ENCODE measurements at places on chromosomes 16 and 17. TPM values are rescaled to one million over a fixed set of nuclear protein-coding genes. Genes with fewer than 3 reads are reported as not detected.

Gene MMP25
- total RNA-seq, result under 0.01 TPM

DNA sequence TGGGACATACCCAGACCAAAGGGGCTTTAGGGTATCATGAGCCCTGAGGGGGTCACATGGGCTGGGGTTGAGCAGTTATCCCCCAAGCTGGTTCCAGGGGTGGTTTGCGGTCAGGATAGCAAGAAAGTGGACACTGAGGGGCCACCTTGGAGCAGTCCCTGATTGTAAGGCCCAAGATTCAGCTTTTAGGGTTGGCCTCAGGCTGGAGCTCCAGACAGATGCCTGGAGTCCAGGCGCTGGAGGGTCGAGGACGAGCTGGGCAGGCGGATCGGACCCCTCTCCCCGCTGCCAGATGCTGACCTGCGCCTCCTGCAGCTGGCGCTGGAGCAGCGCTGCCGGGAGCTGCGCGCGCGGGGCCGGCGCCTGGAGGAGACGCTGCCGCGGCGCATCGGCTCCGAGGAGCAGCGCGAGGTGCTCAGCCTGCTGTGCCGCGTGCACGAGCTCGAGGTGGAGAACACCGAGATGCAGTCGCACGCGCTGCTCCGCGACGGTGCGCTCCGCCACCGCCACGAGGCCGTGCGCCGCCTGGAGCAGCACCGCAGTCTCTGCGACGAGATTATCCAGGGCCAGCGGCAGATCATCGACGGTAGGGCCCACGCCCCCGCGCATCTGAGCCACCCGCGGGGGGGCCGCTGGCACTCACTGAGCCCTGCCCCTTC is 10.0 kb downstream of the BTBD17 start:
- no peak for DNase-seq

Gene HNF1B
- total RNA-seq, result not detected

DNA sequence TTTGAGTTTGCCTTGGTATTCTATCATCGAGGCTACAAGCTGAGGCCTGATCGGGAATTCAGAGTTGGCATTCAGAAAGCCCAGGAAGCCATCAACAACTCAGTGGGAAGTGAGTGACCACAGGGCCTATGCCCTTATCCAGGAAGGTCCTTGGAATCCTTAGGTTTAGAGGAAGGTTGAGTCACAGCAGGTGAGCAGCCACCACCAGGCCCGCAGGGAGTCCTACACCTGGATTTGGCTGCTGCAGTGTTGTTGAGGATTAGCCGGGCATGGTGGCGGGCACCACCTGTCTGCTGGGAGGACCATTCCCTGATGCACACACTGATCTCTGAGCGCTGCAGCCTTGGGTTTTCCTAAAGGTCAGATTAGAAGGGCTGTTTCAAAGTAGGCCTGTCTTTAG is 5.2 kb downstream of the ODAD4 start:
- DNase-seq, result no peak

Gene ABAT
- 2.0 TPM for total RNA-seq

DNA sequence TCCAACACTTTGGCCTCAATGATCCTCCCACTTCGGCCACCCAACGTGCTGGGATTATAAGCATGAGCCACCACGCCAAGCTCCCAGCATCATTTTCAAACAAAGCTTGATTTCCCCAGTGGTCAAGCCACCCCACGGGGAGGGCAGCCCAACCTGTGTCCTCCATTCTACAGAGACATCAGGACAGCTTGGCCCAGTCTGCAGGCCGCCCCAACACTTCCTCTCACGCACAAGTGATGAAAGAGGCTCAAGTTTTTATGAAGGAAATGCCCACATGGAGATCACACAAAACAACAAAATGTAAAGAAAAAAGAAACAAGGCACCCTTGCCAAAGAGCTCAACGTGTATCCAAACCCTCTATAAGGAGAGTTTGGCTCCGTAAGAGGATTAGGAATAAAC is 112.4 kb downstream of the XYLT1 start:
- no peak for DNase-seq

DNA sequence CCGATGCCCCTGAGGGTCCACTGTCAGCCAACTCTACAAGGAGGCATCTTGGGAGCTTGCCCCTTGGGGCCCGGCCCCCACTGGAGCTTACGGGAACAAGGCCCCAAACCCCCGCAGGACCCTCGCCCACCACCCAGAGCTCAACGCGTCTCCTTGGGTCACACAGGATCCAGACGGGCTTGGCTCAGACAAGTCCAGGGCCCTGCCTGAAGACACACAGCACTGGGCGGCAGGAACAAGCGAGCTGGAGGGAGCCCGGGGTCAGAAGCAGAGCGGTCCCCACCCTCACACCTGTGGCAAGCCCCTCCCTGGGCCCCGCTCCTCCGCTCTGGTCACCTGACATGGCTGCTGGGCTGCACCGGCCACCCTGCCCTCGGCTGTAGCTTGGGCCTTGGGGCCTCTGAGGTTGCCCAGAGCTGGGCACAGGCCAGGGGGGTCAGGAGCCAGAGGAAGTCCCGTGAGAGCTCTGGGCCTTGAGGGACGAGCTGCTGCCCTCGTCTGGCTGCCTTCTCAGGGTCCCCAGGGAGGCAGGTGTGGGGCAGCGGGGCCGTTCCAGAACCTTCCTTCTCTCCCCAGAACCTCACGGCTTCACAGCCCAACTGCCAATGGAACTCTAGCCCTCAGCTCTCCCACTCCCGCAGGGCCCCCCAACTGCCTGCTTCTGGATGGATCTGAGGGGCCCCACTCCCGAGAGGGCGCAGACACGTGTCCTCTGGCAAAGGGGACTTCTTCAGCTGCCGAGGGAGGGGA is at the start of gene CCDC154:
TSS of gene CCDC154 (minus strand) at position 577 of the 750 bp plus-strand sequence. CDS start at position 343, 234 bp downstream.
- no peak for DNase-seq

Gene NTHL1
- total RNA-seq, result 22.4 TPM

- peak; percentile 77 for DNase-seq
These were observed 49.0 kb downstream of the NT5M start for GRCh38 chr17:17351901-17352781.

Gene FOXJ1
- not detected for total RNA-seq

- no peak for DNase-seq
These were observed at the start of gene OTOP3 for GRCh38 chr17:74935585-74936469. Gene OTOP3 (plus strand): TSS chr17:74935898. CDS start chr17:74935922, 24 bp downstream.

Gene TPSB2
- total RNA-seq, result not detected

DNA sequence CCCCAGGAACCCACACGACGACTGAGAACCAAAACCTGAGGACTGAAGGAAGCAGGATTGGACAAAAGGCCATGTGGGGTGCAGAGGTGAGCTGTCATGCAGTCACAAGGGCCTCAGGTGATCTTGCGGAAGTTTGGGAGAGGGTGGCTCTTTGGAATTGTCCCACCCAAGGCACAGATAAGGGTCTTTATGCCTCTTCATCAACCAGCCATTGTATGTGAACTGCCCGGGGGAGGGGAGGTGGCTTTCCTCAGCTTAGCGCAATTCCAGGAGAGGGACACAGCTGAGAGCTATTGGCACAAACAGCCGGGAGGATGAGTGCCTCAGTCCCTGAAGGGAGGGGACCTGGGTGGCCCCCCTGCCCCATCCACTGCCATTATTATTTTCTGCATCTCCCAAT is 55.1 kb upstream of the PHOSPHO1 start:
- DNase-seq, result no peak

DNA sequence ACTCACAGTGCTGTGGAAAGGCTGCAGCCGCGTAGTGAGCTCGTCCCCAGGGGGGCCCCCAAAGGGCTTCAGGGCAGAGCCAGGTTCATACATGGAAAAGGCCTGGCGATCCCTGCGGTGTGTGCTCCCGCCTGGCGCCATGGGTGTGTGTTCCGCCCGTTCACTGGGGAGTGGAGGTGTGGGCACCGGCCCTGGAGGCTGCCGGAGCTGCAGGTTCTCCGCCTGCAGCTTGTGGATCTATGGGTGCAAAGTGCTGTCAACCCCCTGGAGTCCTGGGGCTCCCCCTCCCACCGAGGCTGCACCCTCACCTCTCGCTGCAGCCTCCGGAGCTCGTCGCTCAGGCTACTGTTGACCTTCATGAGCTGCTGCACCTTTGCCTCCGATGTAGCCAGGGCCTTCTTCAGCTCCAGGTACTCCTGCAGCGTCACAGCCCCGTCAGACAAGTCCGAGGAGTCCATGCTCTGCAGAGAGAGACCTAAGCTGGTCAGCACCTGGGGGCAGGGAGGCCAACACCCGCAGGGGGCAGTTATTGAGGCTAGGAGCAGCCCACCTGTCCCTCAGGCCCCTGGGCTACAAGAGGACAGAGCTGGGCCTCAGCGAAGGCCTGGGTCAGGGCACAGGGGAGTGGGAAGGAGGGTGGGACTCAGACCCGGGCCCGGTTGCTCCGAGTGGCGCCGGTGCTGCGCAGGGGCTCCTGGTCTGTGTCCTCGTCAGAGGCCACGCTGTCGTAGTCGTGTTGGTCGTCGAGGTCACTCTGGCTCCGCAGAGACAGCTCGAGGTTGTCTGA is 7.9 kb downstream of the TP53I13 start:
- no peak for DNase-seq

Gene GAS2L2
- total RNA-seq, result under 0.01 TPM

Gene LITAFD
- not detected for total RNA-seq

- DNase-seq, result no peak
These were observed 32.9 kb downstream of the BAHCC1 start for GRCh38 chr17:81428121-81428515.

Gene TRIM72
- total RNA-seq, result not detected

- DNase-seq, result no peak
These were observed 59.6 kb downstream of the HS3ST4 start for GRCh38 chr16:25751230-25751835.

Gene LRRC46
- under 0.01 TPM for total RNA-seq

- DNase-seq, result no peak
These were observed 10.6 kb downstream of the TAOK2 start for GRCh38 chr16:29984137-29984763.

Gene KRTAP9-2
- total RNA-seq, result not detected

DNA sequence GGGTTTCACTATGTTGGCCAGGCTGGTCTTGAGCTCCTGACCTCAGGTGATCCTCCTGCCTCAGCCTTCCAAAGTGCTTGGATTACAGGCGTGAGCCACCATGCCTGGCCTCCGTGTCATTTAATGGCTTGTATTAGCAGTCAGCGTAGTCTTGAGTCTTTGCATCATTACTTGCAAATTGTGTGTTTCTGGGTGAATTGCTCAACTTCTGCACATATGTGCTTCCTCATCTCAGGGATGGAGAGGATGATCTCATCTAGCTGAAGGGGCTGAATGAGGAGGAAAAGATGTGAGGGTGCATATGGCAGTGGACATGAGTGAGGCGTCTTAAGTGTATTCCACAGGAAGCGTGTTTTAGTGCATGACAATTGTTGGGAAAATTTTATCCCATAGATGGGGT is 155.8 kb downstream of the SNX29 start:
- no peak for DNase-seq

DNA sequence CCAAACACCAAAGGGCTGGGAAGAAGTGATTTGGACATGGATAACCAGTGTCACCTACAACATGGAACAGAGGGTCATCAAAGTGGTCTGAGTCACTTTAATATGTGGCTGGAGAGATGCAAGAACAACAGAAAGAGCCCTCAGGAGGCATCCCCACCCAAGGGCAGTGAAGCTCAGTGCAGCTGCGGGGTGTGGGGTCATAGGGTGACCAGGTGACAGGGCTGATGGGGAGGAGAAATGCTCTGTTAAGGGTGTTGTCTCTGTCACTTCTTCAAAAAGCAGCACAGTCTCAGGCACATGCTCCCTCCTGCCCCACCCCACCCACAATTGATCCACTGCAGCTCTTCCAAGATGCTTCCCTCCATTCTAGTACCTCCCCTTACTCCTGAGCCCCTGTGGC is 819.1 kb downstream of the KCNJ18 start:
- no peak for DNase-seq

Gene GUCY2D
- not detected for total RNA-seq

Gene GINS2
- 3.4 TPM for total RNA-seq

DNA sequence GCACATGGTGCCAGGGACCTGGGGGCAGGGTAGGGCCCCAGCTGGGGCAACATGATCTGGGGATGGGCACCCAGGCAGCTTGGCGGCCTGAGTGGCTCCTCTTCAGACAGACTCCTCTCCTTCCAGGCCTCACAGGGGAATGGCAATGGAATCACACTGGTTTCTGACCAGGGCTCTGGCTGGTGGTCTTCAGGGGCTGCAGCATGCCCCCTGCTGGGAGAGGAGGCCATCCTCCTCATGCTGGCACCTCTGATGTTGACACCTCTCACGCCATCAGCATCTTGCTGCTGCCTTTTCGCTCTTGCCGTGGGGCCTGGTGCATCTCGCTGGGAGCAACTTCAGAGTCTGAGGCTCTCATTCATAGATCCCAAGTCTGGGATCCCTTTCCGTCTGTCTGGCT is 11.2 kb upstream of the GFOD2 start:
- no peak for DNase-seq

- no peak for DNase-seq
These were observed 32.4 kb upstream of the POLR3E start for GRCh38 chr16:22264786-22265185.

GRCh38 chr16:12580809-12581208 is 222.9 kb downstream of the CPPED1 start:
- DNase-seq, result no peak

DNA sequence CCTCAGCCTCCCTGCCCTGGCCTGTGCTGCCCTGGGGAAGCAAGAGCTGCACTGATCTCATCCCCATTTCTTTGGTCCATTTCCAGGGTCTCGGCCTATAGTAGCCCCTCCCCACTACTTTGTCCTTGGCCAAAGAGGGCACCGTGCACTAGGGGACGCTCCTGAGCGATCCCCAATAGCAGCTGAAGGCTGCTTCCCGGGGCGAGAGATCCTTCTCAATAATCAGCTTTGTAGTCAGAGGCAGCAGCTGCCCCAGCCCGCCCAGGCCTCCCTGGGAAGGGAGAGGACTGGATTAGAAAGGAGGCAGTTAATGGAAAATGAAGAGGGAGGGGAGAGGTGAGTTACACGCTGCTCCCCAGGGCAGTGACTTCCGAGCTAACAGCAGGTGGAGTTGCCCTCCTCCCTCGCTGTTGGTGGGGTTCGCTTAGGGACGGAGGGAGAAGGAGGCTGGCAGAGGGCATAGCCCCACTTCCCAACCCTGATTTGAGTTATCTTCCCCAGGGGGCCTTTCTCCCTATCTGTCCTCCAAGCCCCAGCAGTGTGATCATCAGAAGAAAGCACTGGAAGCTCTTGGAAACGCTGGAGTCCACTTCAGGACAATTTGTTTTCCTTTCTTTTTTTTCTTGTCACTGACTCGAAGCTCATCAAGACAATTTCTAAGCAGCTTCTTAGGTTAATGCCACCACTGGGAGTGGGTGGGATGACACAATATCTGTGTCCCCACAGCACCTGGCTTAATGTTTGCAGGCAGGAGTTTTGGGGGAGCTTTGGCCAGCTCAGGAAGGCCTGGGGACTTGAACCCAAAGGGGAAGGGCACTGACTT is 2.6 kb downstream of the MXRA7 start:
- DNase-seq, result no peak

- no peak for DNase-seq
These were observed 311.3 kb downstream of the GRIN2A start for GRCh38 chr16:9870962-9871361.

- DNase-seq, result no peak
These were observed 18.4 kb downstream of the ABCA9 start for GRCh38 chr17:69042308-69042707.

GRCh38 chr17:61955619-61956018 is 27.8 kb upstream of the INTS2 start:
- no peak for DNase-seq

Gene GSDMA
- total RNA-seq, result not detected

Gene GSG1L
- total RNA-seq, result 0.63 TPM

All from dermis microvascular lymphatic vessel endothelial cell (primary cell).